ENCODE measurements at places on chromosomes 11 and 22.
A peak's percentile ranks its signal among the peaks of the same experiment; 100 is the strongest.

DNA sequence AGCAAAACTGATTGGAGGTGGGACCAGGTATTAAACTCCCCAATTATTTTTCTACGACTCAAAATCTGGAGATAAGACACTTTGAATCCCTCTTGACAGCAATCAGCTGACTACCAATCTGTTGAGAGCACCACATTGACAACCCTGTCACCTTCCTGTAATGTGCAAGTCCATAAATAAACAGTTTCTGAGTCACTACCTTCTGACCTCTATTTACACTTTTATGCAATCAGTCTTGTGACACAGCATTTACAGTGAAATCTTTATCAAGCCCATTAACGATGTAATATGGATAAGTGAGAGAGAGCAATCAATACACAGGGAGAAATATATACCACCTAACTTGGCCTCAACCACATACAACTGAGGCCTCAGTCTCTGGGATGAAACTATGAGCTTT is 283.7 kb upstream of the ANO5 start:
- DNase-seq: no peak

GRCh38 chr22:39254789-39255298 is 10.1 kb upstream of the PDGFB start:
- peak; percentile 33 for DNase-seq

- DNase-seq: no peak
Measured at GRCh38 chr11:84045146-84045545, 759.0 kb upstream of the CCDC90B start.

- no peak for DNase-seq
Measured at GRCh38 chr11:115144014-115144413, 360.2 kb downstream of the CADM1 start.

DNA sequence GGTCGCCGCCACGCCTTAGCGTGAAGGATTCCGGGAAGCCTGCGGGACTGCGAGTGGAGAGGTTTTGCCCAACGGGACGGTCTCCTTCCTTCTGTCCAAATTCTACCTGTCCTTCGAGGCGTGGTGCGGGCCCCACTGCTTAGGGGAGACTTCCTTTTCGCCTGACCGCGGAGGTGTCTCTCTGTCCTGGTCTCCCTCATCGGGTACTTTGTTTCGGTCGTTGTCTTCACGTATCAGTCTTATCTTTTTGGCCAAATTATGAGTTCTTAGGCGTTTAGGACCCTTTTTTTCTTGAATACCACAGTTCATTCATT is 388 bp downstream of the HINFP start:
- DNase-seq: no peak

DNA sequence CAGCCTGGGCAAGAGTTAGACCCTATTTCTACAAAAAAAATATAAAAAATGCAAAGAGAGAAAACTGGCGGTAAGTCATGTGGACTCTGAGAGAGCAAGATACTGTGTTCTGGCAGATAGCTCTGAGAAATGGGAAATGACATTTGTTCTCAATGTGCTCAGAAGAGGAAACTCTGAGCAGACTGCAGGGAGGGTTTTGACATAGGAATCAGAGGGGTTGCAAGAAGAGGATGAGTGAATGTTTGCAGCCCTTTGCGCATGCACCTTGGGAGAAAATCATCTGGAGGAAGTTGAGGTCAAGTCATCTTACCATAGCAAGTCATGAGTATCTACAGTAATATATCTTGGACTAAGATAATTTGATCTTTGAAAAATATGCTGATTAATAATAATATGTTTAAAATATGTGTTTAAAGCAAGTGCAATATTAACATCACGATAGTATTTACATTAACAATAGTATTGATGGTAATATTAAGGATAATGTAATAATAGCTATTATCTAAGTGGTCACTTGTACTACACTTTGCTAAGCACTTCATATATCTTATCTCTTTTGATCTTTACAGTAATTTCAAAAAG is 2.6 kb downstream of the ACER3 start:
- no peak for DNase-seq

DNA sequence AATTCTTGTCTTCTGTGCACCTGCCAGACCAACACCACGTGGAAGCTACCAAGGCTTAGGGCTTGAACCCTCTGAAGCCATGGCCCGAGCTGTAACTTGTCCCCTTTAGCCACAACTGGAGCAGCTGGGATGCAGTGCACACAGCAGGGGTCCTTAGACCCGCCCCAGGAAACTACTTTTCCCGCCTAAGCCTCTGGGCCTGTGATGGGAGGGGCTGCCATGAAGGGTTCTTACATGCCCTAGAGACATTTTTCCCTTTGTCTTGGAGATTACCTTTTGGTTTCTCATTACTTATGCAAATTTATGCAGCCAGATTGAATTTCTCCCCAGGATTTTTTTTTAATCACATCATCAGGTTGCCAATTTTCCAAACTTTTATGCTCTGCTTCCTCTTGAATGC is 9.7 kb downstream of the PATE3 start:
- no peak for DNase-seq

DNA sequence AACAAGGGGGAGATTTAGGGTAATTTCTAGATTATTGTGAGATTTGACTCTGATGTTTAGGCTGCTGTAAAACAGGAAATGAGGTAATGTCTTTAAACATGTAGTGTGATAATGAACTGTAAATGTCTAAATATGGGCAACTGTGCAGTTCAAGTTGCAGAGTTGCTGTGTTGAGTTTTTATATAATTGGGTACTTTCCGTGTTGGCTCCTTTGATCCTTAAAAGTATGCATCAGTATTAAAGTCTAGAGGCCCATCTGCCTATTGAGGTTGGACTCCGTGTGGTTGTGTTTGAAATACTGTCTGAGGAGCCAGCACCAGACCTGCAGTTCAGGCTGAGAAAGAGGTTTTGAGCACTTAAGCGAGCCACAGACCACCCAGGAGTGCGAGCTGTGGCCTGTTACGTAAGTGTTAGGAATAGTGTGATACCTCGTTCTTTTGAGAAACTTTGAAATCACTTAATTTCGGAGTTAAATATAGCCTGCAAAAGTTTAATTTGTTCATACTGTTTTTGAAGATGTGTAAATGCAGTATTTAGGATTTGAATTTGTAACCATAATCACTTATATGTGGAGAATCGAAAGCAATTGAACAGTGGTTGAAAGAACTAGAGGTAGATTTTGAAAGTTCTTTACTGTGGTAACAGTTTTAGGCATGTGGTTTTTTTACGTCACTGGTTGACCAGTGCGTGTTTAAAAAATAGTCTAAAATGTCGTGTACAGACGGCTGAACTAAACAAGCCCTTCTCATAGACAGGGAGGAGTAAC is 9.0 kb downstream of the FAM118A start:
- no peak for DNase-seq

- no peak for DNase-seq
Measured at GRCh38 chr11:123344790-123345357, 85.2 kb upstream of the GRAMD1B start.

DNA sequence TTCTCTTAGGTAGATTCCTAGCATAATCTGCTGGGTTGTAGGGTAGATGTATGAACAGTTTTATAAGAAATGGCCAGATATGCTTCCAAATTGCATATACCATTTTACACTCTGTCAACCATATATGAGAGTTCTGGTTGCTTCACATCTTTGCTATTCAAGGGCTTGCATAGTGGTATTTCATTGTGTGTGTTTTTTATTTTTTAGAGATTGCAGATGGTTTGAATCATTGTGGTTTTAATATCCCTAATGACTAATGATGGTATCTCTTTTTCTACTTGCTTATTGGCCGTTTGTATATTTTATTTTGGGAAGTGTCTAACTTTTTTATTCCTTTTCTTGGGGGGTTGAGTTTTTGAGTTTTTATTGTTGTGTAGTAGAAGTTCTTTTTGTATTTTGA is 26.9 kb downstream of the RNF214 start:
- DNase-seq: peak; percentile 68

DNA sequence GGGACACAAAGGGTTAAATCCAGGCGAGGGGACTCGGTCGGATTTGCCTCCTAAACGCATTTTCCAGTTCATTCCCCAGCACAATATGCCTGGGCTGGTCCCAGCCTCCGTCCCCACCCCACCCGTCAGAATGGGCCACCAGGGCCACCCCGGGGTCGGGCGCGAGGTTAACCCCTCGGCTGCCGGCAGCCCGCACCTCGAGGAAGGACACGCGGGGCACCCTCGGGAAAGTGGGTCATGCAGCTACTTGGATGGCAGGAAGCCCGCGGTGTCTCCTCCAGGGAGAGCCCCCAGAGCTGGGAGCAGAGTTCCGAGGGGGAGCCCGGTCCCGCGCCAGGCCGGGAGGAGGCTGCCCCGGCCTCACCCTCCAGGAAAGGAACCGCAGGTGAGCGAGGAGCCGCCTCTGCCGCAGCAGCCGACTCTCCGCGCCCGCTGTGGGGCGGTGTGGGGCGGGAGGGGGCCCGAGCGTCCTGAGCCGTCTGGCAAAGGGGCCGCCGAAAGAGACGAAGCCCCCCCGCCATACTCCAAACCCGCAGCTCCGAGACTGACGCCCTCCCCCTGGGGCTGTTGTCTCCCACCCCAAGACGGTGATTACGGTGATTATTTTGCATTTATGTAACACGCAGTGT is 1.4 kb downstream of the NECTIN1 start:
- DNase-seq: no peak

DNA sequence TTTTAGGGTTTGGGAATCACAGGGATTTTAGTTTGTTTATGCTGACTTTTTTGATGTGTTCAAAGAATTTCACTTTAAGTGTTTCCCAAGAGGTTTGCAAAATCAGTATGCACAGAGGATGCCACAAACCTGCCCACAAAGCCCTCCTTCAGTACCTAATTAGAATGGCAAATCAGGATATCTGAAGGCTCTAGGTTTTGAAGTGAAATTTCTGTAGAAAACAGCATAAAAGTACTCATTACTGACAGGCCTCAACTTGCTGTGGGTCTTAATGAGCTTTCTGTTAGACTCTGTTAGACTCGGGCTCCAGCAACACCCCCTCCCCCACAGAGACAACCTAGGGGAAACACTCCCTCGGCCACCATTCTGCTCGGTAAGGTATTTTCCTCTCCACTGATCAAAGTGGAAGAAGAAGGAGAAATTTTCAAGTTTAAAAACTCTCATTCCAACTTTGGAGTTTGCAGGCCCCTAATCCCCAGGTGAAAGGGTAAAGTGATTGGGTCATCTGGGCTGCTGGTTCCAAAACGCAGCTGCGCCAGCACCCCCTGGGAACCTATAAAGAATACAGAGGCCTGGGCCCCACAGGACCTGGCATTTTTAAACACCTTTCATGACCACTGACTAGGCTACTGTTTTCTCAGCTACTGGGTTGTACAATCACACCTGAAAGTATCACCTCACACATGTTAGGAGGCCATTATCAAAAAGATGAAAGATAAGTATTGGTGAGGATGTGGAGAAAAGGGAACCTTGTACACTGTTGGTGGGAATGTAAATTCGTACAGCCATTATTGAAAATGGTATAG is 67.5 kb downstream of the PLEKHA7 start:
- DNase-seq: no peak

DNA sequence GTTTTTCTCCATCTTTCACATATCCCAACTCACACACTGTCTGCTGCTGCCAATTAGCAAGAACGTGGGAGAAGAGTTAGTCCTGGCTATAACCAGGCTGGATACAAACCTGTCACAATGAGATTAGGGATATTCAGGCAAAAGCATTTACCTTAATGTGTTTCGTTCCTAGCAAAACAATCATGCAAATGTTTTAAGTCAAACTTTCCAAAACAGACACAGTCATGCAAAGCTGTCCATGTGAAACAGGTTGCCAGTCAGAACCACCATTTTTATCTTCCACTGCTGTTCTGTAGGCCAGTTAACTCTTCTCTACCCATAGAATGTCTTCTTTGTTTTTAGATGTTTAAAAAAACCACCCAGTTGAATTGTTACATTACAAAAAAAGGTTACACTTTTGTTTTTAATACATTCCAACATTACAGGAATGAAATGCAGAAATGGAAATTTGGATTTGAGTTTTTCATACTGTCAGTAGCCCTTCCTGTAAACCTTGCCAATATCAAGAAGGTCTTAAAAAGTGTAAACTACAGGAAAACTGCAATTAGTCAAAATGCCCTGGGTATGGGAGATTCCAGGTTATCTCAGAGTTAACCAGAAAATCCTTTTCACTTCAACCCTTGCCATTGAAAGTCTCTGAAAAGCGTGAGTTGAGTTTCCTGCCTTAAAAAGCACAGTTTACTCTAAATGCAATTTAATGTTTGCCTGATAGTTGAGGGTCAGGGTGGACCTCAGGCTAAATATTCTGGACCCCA is 34.2 kb upstream of the LDLRAD3 start:
- no peak for DNase-seq

DNA sequence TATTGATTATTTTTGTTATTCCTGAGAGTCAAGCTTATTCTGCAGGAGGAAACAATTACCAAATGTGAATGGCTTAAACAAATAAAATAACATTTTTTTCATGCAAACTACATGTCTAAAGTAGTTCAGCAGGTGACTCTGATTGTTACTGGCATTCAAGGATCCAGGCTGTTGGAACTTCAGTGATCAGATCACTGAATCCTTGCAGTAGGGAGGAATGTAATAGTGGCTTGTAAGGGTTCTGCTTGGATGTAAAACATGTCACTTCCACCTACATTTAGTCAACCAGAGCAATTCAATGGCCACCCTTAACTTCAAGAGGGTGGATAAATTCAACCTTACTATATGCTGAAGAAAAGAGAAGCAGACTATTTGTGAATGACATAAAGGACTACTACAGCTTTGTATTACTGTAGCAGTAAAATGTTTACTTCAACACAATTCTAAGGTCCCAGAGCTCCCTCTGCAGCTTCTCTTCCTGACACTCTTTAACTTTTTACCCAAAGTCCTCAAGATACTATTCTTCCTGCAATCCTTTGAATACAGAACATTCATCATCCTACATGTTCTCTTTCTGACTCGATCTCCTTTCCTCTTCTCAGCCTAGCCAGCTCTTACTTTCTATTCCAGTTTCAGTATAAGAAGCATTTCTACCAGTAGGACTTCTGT is 284.0 kb downstream of the LRRC4C start:
- no peak for DNase-seq

DNA sequence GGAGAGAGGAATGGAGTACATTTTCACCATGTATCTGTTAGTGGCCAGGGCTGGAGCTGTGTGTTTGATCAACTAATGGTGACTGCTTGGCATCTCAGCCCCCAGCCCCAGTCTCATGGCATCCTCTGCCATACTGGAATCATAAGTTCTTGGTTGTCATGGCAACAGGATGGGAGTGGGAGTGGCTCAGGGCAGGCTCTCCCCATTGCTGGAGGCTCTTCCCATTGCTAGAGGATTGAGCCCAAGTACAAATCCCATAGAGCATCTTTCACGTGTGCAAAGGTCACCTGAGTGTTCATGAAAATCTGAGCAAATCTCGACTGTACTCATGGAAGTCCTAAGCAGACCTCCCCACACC is 14.9 kb downstream of the DNAJB13 start:
- DNase-seq: no peak

DNA sequence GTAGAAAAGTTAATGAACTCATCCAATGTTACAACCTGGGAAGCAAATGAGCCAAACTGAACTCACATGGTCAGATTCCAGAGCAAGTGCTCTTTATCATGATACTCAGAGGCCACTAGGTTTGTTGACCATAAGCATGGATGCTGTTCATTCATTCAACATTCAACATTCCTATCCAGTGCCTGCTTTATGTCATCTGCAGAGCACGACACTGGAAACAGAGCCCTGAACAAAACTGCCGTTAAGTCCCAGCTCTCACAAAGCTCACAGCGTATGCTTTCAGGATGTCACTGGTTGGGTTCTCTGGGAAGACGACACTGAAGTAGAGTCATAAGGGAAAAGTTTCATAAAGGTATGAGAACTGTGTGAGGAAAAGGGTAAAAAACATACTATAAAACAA is 105.8 kb upstream of the TRIM77 start:
- DNase-seq: no peak

All from HFFc6 (cell line).